ENCODE measurements at places on chromosomes 4 and X.

- DNase-seq, result no peak
Measured at GRCh38 chrX:9851890-9852289, 65.7 kb downstream of the SHROOM2 start.

DNA sequence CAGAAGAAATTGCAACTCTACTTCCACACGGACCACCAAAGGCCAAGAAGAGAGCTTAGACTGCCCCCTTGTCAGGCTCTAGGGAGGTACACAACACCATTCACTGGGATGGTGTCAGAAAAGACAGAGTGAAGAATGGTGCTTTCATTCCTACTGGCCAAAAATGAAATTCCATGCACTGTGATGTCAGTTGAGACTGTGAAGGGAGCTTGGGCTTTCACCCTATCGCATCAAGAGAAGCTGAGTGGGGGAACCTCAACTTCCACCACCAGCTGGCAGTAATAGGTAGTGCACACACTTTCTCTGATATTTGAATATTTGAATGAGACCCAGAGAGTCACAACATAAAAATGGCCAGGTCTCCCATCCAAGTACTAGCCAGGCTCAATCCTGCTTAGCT, 65.9 kb downstream of the ZNF711 start:
- no peak for DNase-seq

GRCh38 chr4:86755388-86755787, 93.8 kb downstream of the SLC10A6 start:
- no peak for DNase-seq

GRCh38 chrX:49198540-49199314, 1.3 kb downstream of the SYP start:
- no peak for DNase-seq

DNA sequence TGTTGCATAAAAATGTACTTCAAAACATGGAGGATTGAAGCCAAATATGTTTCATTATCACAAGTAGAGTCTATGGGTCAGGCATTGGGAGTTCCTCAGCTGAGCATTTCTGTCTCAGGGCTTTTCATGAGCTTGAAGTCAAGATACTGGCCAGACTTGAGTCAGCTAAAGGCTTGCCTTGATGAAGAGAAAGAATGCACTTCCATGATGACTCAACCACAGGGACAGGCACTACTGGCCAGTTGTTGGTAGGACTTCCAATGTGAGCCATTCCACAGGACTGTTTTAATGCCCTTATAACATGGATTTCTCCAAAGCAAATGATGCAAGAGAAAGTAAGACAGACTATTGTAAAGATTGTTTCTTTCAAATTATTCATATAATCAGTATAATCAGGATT, 895.6 kb downstream of the RAB28 start:
- no peak for DNase-seq

GRCh38 chrX:119073911-119074310, 1.1 kb downstream of the CT47C1 start:
- DNase-seq, result no peak

- no peak for DNase-seq
Measured at GRCh38 chr4:6916587-6917460, 7.2 kb downstream of the TBC1D14 start.

- DNase-seq, result no peak
Measured at GRCh38 chr4:140105436-140105835, 48.5 kb downstream of the MAML3 start.

DNA sequence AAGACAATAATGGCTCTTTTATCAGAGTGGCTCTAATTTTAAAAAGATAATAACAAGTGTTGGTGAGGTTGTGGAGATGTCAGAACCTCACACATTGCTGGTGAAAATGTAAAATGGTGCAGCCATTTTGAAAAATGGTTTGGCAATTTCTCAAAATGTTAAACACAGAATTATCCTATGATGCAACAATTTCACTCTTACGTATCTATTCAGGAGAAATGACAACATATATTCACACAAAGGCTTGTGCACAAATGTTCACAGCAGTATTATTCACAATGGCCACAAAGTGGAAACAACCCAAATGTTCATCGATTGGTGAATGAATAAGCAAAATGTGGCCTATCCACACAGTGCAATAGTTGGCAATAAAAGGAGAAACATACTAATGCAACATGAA, 24.7 kb downstream of the ENPP6 start:
- DNase-seq, result no peak

DNA sequence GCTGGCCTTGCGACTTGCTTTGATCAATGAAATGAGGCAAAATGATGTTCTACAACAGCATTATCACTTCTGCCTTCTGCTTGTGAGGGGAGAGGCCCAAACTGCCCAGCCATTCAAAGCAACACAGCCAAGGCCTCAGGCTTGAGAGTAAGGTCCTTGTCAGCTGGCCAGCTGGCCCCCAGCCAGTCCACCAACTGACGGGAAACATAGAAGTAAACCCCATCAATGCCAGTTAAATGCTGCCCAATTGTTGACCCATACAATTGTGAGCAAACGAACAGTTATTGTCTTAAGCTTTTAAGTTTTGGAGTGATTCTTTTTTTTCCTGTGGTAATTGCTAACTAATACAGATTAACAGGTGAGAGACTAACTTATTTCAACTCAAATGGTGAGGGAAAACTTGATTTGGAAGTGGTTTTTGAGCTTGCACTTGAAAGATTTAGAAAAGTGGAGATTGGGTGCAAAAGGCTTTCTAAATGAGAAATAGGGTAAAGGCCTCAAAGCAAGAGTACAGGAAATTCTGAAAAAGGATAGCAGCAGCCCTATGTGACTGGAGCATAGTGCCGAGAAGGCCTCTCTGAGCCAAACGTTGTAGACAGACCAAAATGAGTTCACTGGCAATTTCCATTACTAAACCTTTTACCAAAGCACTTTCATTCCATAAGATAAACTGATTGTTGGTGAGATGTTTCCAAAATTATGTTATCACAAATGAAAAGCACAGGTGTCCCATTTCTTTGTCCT, 66.9 kb downstream of the ARHGEF38 start:
- no peak for DNase-seq

DNA sequence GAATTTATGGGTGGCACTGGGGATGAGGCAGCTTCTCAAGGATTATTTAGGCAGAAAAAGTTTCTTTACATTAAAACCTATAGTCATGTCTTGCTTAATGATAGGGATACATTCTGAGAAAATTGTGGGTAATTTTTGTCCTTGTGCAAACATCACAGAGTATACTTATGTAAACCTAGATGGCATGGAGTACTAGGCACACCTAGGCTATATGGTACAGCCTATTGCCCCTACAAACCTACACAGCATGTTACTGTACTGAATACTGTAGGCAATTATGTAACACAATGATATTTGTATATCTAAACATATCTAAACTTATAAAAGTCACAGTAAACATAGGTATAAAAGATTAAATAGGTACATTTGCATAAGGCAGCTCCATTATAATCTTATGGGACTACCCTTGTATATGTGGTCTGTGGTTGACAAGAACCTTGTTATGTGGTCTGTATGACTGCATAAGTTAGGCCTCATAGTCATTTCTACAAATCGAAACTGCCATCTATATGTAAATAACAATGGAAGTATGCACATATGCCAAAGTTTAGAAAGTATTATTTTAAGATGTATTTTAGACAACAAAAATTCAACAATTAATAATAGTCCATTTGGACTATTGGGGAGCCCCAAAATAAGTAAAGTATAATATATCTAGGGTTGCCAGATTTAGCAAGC, 87.3 kb downstream of the CFAP299 start:
- DNase-seq, result no peak

- DNase-seq, result no peak
Measured at GRCh38 chr4:137432446-137433311, 99.6 kb downstream of the PCDH18 start.

DNA sequence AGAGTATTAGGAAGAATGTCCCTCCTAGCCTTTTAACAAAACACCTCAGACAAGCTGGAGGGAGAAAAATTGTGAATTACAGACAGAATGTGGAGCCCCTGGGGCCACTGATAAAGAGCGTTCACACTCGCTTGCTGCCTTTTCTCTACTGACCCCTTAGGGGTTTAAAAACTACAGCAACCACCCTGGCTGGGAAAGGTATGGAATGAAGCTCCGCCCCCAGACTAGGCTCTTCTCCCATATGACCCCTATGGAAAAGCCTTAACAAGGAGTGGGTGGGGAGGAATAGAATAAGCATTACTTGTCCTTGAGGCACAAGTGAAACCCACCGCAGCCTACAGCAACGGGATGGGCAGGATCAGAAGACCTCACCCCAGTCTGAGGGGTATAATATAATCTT, 26.3 kb downstream of the ANKRD50 start:
- DNase-seq, result no peak

DNA sequence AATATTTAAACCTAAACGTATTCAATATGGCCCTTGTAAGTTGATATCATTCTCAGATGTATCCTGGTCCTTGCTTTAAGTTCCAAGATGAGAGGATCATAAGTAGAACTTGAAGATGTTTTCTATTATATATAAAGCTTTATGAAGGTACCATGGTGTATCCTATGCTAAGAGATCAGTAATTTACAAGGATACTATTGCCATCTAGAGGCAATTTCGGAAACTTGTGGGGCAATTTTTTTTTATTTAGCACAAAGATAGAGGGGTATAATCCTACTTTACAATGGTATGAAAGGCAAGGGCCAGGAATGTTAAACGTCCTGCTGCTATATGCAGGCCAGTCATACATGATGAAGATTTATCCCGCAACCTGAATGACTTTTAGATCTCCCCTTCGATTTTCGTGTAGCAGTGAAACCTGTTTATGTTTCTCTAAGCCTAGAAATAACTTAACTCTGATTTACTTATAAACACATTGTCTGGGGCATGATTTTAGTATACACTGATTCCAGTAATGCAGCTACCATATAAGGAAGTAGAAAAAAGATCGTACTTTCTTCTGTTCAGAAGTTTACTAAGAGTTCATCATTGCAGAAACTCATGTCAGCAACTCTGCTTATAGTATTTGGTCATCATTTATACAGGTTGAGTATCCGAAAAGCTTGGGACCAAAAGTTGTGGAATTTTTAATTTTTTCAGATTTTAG, 2.6 kb downstream of the SLC25A31 start:
- no peak for DNase-seq

GRCh38 chr4:124974152-124974551, 261.6 kb upstream of the ANKRD50 start:
- DNase-seq, result no peak

DNA sequence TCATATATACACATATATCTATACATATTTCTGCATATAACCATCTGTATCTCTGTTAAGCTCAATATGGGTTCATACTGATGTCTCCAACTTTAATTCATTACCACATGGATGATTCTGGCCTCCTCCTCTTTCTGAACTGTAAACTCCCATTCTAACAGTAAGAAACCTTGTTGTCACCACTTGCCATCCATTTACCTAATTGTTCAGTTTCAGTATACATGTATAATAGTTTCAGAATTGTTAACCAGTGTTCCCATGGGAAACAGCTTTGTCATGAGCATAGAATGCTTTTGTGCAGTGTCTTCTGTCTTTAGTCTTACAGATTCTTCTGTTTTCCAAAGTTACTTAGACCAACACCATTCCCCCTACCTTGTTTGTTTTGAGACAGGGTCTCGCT, 35.9 kb downstream of the SLC9A6 start:
- no peak for DNase-seq

DNA sequence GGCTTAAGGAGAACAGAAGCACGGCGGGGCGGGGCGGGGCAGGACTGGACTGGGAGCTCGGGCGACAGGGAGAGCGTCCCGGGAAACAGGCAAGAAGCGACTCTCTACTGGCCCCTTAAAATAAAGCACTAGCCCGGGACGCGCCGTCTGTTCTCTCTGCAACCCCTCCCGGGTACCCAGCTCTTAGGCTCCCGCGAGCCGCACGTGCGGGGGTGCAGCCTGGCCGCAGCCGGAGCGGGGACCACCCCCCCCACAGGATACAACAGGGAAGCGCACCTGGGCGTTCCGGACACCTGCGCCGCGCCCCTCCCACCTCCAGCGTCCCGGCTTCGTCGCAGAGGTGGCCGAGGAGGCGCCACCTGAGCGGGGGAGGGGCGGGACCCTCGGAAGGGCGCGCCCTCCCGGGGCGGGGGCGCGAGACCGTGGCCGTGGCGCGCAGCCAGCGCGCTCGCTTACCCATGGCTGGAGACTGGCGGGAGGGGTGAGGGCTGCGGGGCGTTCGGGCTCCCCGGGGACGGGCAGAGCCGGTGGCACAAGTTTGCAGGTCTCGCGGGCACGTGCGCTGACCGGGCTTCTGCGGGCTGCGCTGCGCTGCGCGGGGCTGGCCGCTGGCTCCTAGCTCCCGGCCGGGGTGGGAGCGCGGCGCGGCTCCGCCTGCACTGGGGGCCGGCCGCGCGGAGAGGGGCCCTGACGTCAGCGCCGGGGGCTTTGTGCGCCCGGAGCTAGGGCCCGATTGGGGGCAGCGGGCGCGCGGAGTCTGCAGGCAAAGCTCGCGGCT, 91.5 kb downstream of the GEMIN8 start:
- no peak for DNase-seq

- DNase-seq, result no peak
Measured at GRCh38 chr4:65096630-65097029, 573.7 kb downstream of the EPHA5 start.

DNA sequence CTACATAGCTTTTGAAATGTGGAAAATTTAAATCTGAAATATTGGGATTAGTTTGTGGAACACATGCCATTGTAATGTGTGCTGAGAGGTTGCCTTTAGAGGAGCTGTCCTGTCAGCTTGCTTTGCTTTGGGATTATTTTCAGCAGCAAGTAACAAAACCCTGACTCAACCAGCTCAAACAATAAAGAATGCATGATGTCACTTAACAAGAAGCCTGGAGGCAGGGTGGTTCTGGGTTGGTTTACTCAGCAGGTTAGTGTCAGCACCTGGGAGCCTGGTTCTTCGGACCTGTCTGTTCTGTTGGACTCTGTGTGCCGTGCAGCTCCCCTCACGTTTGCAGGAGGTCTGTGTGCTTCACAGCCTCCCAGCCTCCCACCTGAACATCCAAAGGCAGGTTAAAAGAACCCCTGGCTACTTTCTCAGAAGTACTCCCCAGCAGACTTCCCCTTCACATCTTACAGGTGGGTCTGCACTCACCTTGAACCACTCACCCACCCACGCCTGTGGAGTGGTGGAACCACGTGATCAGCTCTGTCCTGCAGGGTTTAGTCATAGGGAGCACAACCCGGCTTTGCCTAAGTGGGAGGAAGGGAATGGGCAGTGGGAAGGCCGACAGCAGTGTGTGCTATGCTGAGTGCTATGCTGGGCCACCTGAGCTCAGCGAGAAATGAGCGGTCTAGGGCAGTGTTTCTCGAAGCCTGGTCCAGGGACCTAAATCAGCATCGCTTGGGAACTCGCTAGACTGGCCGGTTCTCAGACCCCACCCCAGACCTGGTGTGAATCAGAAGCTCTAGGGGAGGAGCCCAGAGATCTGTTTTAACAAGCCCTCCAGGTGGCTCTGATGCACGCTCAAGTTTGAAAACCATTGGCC, 20.4 kb downstream of the TMEM131L start:
- no peak for DNase-seq

- DNase-seq, result no peak
Measured at GRCh38 chrX:125198546-125198945, 121.1 kb upstream of the TEX13C start.

DNA sequence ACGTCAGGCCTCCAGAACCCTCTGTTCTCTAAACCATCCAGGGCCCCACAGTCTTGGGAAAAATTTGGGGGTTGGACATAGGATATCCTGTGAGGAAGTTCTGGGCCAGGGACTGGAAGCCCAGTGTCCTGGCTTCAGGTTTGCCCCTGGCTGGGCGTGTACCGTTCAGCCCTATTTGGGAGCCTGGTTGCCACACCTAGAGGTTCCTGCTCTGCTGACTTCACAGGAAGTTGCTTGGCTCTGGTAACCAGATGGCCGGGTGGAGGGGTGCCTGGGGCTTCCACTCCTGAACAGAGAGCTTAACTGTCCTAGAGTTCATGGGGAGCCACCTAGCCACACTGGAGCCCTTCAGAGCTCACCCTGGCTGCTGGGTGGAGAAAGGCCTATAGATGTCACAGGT, 1.1 kb downstream of the TAFAZZIN start:
- DNase-seq, result no peak
